ENCODE measurements at places on chromosomes 6 and 20.

DNA sequence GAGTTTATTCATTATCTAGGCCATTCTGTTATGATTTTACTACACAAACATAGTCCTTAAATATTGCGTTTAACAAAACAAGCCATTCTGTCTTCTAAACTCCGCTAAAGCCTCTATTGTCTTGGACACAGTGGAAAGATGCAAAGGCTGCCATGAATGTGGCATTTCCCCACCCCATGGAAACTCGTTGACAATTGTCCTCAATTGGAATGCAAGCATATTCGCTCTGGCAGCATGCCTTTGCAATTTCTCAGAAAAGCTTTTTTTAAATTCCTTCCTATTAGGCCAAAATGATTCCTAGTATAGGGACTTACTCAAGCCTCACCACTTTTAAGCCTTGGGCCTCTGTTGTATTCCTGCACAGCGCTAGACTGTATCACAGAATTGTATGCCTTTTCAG lies 22.8 kb downstream of the OR2A4 start:
- DNase-seq, result no peak

DNA sequence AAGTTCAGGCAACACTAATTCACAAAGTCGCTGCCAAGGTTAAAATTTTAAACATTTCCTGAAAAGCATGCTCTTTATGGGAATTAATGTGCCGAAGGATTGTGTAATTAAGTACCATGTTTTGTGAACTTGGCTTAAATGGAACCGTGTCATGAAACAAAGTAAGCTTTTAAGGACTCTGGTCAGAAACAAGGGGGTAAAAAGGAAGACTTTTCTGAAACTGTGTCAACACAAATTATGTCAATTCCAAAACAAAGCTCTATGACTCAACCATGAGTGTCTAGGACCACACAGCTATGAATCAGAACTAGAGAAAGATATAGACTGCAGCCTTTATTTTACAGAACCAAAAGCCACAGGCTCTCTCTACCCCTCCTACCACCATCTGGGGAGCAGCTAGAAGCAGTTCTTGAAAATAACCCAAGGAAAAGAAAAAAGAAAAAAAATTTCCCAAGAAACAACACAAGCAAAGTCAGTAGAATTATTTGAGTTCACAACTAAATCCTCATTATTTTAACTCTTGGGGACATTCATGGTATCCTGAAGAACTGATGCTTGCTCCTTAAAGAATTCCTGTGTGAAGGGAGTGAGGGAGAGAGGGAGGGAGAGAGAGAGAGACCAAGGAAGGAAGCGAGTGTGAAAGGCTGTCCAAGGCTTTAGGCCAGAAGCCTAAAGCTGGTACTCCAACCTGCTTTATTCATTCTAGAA lies 81.9 kb downstream of the ZMYND8 start:
- DNase-seq, result peak; percentile 36

GRCh38 chr6:121925024-121925423 lies 474.4 kb upstream of the HSF2 start:
- no peak for DNase-seq

GRCh38 chr6:144285798-144286502 lies 815 bp downstream of the UTRN start:
- no peak for DNase-seq

GRCh38 chr6:27608916-27609883 lies 136.3 kb upstream of the ZNF184 start:
- DNase-seq, result no peak

DNA sequence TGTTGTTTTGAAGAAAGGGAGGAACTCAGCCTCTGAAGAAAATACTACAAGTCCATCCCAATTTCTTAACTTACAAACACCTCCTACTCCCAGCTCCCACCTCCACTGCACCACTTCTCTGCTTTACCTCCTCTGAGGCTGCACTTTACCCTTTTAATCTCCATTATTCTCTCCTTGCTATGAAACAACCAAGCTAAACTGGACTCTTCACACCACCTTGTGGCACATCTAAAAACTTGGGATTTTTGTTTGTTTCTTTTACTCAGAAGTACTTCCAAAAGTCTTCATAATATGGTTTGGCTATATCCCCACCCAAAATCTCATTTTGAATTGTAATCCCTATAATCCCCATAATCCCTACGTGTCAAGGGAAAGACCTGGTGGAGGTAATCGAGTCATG lies 142.2 kb downstream of the MOXD1 start:
- DNase-seq, result no peak

DNA sequence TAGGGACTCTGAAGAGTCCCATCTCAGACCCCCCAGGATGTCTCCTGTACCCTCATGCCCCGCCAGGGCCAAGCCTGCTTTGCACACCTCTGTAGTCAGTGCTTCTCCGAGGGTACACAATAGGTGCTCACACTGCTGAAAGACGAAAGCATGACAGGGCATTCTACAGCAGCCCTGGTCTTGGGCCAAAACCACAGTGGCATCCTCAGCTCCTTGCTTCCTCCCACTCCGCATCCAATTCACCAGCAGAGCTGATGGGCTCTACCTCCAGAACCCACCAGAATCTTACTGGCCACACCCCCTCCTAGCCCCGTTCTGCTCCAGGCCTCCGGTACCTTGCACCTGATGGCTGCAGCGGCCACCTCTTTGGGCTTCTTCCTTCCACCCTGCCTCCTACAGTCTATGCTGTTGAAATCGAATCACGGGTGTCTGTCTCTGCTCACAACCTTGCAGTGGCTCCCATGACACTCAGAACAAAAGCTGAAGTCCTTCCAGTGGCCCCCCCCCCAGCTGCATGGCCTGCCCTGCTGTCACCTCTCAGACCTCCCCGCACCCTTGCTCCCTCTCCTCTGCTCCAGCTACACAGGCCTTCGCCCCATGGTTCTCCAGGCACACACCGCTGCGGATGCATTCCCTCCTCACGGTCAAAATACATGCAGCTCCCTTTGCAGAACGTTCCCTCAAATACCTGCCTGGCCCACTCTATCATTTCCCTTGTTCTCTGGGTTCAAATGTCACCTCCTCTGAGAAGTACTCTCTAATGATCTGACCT lies 1.2 kb downstream of the ANGPT4 start:
- no peak for DNase-seq

- no peak for DNase-seq
These were observed 234.5 kb upstream of the THEMIS start for GRCh38 chr6:128135325-128135724.

DNA sequence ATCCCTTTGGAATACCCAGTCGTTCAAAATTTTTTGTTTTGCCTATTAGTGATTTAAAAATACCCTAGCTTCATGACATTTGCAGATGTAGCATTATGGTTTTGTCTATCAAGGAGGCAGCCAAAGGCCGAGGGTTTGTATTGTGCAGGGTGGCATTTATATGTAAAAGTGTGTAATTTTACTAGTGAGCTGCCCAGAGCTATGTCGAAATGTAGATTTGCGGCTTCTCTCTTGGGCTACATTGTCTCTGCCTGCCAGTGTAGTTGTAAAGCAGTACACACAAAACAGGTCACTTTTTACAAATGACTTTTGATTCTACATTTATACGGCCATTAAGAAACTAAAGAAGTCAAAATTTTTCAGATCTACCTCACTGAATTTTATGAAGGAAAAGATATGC lies 87.7 kb downstream of the TSHZ2 start:
- no peak for DNase-seq

DNA sequence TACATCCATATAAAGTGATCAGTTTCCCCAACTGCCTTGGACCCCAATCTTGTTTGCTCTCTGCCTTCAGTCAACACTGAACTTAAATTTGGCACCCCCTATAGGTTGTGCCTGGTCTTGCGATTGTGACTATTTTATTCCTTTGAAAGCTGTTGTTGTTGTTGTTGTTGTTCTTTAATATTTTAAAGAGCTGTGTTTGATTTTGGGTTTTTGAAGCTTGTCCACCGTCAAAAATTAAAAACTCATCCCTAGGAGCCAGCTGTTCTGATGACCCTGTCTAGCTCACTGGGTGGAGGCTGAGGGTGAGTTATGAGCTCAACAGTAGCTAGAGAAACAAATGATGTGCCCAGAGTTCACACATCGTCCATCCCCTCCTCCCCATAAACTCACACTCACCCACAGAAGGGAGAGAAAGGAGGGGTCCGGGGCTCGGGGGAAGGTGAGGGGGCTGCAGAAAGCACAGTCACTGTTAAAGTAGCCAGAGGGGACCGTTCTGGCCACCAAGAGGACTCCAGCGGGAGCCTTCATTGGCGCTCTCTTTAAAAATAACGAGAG lies 4.0 kb downstream of the SIM1 start:
- DNase-seq, result no peak

GRCh38 chr6:116351101-116351500 lies 19.6 kb upstream of the DSE start:
- no peak for DNase-seq

Data from keratinocyte (primary cell).